Globus pallidus (tissue), 1 donor: ENCODE measurements at places on chromosomes 16 and 17.

GRCh38 chr16:4913774-4914525 is 23.0 kb downstream of the PPL start:
- no peak for DNase-seq

DNA sequence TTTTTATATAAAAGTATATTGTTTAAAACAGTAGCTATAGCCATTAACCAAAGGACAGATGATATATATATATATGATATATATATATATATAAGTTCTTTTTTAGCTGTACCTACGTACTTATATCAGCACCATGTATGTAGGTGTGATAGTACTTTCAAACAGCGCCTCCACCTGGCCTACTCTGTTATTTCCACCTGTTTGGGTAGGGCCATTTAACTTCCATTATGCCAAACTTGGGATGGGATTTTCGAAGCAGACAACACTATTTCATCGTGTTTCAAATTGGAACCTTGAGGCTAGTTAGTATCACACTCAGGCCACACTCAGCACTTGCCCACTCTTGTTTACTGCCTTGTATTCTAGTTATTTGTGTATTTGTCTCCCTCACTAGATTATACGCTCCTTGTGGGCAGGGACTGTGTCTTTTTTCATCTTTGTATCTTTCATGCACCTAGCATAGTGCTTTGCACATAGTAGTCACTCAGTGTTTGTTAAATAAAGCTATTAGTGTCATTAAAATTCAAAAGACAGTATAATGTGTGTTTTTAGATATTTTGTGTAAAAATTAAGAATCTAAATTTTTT is 11.8 kb upstream of the CLTC start:
- DNase-seq = no peak

- DNase-seq = no peak
Observed at GRCh38 chr16:73125850-73126524, 78.1 kb upstream of the ZFHX3 start.

GRCh38 chr16:88835383-88835782 is 21.4 kb downstream of the GALNS start:
- DNase-seq = no peak

DNA sequence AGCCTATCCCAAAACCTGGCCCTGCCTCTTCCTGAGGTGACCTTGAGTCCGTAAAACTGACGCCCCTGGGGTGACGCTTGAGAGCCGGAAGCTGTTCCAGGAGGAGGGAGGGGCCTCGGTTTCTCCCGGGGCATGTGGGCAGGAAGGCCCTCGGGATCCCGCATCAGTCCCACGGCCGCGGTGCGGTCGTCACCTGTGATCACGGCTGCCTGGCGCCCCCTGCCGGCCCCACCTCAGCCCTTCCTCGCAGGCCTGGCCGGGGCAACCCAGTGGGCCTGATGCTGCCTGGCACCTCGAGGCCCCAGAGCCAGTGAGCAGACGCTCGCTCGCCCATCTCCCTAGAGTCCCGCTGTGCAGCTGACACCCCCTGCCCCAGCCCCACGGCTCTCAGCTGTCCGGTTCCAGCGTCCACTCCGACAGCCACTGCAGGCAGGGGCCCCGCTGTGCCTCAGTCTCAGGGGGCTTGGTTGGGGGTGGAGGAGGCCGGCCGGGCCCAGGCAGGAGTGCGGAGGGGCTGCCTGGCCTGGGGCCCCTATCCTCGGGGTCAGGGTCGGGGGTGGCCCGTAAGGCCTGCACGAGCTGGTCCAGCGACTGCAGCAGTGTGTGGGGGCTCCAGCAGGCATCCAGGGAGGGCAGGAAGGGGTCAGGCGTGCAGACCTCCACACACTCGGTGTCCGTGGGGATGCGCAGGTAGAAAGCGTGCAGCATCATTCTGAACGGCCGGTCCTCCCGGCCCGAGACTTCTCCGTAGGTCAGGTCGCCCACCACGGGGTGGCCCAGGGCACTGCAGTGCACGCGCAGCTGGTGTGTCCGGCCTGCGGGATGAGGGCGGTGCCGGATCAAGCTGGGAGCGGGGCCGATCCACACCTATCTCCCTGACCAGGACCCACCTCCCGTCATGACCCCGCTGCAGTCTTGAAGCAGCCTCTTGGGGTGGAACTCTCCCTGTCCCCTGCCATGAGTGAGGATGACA is 2.3 kb downstream of the RPUSD1 start:
- peak; percentile 26 for DNase-seq

DNA sequence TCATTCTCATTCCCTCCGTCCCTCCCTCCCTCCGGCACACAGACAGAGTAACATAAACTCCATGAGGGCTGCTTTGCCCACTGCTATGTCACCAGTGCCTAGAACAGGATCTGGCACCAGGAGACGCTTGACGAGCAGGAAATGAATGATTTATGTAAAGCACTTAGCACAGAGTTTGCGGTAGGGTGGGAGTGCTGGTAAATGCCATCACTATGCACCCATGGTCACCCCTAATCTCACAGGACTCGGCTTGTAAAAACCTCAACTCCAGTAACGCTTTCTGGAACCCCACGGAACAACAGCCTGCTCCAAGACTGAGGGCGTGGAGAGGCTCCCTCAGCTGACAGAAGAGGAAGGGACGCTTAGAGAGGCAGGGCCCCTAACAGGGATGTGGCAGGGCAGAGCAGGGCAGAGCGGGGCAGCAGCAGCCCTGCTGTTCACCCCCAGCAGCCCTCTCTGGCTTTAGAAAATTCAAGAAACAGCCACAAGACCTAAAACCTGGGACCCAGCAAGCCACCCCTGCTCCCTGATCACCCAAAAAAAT is 156.9 kb downstream of the C16orf78 start:
- no peak for DNase-seq

GRCh38 chr16:72992142-72992601 is 55.8 kb downstream of the ZFHX3 start:
- no peak for DNase-seq

GRCh38 chr17:79892457-79893241 is 53.4 kb upstream of the CBX4 start:
- no peak for DNase-seq

GRCh38 chr17:39659279-39660010 is 5.7 kb upstream of the TCAP start:
- DNase-seq = no peak

- no peak for DNase-seq
Observed at GRCh38 chr16:75147968-75148310, 385 bp upstream of the ZFP1 start.

DNA sequence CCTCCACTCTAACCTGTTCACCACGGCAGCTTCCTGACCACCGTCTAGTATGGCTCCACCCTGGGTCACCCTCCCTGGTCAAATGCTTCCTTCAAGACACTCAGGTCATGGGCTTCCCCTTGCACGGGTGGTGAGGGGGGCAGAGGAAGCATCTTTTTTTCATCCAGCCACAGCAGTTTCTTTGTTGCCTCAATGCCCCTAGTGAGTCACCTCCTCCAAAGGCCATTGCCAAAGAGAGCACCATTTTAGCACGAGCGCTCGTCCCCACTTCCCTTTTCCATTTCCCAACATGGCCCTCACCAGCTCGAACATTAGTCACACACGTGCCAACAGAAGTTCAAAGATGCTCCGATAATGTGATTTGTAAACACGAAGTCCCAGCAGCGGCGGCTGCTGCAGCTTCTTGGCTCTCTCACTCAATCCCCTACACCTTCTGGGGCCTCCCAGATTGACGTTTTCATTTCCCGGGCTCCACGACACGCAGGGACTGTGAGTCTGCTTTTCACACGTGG is 134.6 kb downstream of the GAS7 start:
- DNase-seq = no peak

- DNase-seq = no peak
Observed at GRCh38 chr17:78759203-78759968, 22.7 kb downstream of the CYTH1 start.

GRCh38 chr16:52436339-52437276 is 110.3 kb downstream of the TOX3 start:
- no peak for DNase-seq

- no peak for DNase-seq
Observed at GRCh38 chr16:68081861-68082628, 3.1 kb upstream of the NFATC3 start.

GRCh38 chr16:85136702-85137322 is 24.5 kb upstream of the CIBAR2 start:
- DNase-seq = no peak

GRCh38 chr16:76194616-76195015 is 82.6 kb upstream of the CNTNAP4 start:
- DNase-seq = no peak

DNA sequence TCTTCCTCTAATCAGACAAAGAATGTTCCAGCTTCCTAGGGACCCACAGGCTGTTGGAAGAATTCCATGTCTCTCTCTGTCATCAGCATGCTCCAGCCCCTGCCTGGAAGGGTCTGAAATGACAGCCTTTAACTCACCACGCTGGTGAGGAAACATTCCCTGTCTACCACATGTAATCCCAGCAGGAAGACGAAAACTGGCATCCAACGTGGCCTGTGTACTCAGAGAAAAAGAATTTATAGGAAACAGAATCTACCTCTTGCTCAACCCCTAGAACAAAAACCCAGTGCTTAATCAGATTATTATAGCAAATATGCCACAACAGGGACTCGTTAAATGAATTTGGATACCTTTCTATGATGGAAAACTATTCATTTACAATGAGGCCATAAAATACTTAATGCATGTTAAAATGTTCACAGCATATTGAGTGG is 147.3 kb upstream of the FOXF1 start:
- DNase-seq = no peak

GRCh38 chr16:87369796-87370719 is 13.5 kb downstream of the FBXO31 start:
- no peak for DNase-seq
